Myometrial cell (primary cell): ENCODE measurements at places on chromosomes 1 and 21. TPM values are rescaled to one million over a fixed set of nuclear protein-coding genes. Genes with fewer than 3 reads are reported as not detected.

The SFN gene
- 0.29 and 0.35 TPM in 2 replicates for total RNA-seq

The ZNF648 gene
- total RNA-seq = not detected in 2 replicates

The KRTAP12-2 gene
- not detected in 2 replicates for total RNA-seq

The KCNE2 gene
- total RNA-seq = not detected in 2 replicates

The CFAP45 gene
- total RNA-seq = 1.2 TPM in 1 of 2 replicates, not detected in the other

The CFHR1 gene
- 0.29 TPM in 1 of 2 replicates, not detected in the other for total RNA-seq

The GSTM3 gene
- total RNA-seq = 47.9 and 50.7 TPM in 2 replicates

The PAQR7 gene
- total RNA-seq = 20.6 and 25.9 TPM in 2 replicates

The MSH4 gene
- not detected in 2 replicates for total RNA-seq

The MMP23B gene
- 0.58 and 19.3 TPM in 2 replicates for total RNA-seq

The HAO2 gene
- total RNA-seq = not detected in 2 replicates
